ENCODE measurements at places on chromosomes 11 and 22.

DNA sequence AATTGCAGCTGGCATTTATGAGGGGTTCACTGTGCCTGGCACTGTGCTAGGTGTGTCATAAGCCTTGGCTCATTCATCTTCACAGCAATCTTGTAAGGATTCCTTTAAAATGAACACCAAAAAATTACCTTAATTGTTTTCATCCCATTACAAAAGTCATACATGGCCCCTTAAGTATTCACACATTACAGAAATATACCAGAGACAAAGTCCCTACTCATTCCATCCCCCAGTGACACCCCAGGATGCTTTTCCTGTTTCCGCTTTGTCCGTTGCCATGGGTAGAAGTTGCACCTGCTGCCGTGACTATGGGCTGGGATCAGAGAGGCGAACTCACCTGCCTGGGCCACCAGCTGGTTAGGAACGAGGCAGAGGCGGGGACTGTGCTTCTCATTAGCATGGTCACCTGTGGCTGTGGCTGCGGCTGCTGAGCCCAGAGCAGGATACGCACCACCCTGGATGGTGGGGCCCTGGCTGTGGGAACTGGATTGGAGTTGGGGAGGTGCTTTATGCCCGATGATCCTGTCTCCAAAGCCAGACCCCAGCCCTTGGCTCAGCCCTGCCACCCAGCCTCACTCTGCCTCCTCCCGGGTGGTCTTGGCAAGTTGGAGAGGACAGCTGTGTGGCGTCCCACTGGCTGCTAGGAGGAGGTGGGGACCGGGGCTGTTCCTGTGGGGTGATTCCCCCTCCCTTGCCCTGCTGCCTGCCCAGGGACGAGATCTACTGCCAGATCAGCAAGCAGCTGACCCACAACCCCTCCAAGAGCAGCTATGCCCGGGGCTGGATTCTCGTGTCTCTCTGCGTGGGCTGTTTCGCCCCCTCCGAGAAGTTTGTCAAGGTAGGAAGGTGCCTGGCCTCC, 60.8 kb downstream of the MYO7A start:
- no peak for DNase-seq

- DNase-seq: no peak
These were observed 46.6 kb downstream of the CD6 start for GRCh38 chr11:61018059-61018458.

GRCh38 chr11:90434858-90435257, 212.0 kb upstream of the CHORDC1 start:
- no peak for DNase-seq

DNA sequence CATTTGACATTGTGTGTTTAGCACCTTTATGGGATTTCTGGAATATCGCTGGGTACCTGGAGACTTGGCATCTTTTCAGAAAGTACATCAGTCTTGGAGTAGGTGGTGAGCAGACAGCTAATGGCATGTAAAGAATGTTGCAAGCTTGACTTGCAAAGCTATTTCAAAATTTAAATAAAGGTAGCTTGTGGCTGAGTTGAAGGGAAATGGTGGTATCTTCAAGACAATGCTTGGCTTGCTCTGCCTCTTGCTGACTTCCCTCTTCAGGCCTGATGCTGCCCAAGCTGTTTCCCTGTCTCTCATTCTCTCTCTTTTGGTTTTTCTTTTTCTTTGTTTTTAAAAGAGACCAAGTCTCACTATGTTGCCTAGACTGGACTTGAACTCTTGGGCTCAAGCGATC, 13.2 kb downstream of the ZNRF3 start:
- DNase-seq: no peak

DNA sequence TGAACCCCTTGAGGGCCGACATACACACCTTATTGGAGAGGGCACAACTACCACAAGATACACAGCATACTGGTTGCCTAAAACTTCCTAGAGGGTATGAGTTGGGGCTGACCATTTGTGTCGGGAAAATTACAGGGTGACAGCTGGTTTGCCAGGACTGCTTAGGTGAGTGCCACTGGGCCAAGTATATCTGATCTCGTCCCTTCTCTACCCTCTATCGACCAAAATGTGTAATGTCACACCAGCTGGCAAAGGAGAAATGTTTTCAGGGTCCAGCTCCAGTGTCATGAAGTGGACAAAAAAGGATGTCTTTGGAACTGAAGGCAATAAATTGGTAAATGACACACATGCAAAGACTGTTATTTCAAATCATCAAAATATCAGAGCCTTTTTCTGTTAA, 126.1 kb downstream of the PGR start:
- no peak for DNase-seq

DNA sequence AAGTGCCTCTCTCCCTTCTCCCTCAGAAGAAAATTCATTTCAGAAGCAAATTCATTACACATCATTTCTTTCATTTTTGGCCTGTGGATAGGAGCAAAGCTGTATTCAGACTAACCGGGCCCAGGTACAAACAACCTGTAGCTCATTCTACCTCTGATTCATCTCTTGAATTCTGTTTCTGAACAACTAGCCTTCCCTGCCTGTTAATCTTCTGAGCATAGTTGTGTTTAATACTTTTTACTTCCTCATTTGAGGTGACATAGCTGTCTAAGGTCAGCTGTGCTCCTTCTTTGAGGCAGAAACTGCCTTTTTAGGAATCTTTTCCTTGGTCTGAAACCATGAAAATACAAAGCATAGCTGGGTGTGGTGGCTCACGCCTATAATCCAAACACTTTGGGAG, 12.6 kb upstream of the IL18BP start:
- DNase-seq: no peak

DNA sequence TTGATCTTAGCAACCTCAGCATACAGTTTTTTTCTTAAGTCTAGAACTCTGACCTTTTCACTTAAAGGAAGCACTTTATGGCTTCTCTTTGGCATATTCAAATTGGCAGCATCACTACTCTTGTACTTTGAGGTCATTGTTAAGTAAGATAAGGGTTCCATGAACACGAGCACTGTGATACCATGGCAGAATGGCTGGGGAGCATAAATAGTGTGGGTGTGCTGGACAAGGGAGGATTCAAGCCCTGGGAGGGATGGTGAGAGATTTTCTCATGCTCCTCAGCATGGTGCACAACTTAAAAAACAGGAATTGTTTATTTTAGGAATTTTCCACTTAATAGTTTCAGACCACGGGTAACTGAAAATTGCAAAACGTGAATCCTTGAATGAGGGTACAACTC, 111.4 kb downstream of the ATXN10 start:
- no peak for DNase-seq

DNA sequence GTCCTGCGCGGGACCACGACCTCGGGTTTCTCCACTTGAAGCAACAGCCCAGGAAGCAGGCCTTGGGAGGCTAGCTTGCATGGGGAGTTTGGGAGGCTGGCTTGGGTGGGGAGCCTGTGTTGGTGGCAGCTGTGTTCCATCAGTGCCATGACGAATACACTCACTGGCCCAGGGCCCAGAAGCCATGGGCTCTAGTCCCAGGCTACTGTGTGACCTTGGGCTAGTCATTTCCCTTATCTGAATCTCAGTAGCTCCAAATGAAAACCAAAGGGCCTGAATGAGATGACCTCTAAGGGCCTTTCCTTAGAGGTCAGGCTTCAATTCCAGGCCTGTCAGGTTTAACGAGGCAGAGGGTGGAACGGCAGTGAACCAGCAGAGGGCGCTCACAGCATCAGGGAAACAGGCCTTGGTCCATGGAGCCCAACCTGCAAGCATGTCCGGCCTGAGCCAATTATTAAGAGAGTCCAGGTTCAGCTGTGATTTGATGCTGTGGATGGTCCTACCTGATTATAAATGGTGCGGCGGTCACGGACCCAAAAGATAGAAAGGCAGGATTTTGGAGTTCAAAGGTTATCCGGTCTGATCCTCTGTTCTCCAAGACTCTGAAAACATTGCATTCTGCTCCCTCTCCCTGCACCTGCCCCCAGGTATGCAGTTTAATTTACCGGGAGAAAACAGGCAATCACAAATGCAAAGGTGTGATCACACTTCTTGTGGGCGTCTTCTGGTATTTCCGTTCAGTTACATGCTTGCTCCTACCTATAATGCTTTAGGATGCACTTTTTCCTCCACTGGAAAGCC, 15.9 kb downstream of the PTPN5 start:
- peak; percentile 63 for DNase-seq

DNA sequence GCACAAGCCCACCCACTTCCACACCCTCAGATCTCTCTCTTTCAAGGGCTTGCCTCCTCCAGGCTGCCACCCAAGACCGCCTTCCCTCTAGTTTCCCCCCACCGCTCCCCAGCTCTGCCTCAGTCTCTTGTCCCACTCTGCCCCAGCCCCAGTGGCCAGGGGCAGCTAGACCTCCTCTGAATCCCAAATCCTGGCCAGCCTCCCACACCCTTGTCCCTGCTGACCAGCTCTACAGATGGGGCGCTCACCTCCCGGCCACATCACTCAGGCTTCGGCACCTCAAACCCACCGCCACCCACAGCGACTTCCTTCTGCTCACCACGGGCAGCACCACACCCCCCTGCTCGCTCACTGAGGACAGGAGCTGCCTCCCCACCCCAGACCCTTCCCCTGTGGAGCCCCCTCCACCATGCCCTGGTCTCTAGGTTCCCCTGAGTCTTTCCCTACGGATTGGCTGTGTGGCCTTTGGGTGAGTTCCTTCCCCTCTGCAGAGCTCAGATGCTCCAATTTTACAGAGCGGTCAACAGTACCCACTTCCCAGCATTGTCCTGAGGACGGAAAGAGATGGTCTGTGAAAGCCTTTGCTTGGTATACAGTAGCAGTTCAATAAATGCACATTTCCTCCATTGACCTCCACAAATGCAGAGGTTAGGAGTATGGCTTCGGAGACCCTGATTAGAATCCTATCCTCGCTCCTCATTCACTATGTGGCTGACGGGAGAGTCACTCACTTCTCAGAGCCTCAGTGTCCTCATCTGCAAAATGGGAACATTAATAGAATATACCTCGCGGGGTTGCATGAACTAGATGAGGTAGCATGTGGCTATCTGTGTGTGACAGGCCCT, 11.5 kb upstream of the SPI1 start:
- no peak for DNase-seq

GRCh38 chr11:103659206-103659618, 377.2 kb upstream of the DDI1 start:
- no peak for DNase-seq

GRCh38 chr11:27524155-27524554, 17.6 kb upstream of the LIN7C start:
- peak; percentile 38 for DNase-seq

DNA sequence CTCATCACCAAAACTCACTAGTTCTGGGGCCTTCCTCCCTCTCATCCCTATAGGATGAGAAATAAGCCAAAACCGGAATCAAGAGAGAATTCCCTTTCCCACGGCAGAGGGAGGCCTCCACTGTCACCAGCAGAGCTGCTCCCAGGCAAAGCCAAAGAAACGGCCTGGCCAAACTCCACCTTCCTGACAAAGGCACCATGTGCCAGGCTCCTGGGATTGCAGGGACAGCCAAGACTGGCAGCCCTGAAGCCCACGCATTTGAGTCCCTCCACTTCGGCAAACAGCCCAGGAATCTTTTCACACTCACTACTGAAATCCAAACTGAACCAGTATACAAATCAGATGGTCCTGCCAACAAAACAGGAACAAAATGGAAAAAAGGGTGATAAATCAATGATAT, 6.1 kb downstream of the SMCO4 start:
- no peak for DNase-seq

- no peak for DNase-seq
These were observed 19.9 kb upstream of the USP47 start for GRCh38 chr11:11821899-11822298.

DNA sequence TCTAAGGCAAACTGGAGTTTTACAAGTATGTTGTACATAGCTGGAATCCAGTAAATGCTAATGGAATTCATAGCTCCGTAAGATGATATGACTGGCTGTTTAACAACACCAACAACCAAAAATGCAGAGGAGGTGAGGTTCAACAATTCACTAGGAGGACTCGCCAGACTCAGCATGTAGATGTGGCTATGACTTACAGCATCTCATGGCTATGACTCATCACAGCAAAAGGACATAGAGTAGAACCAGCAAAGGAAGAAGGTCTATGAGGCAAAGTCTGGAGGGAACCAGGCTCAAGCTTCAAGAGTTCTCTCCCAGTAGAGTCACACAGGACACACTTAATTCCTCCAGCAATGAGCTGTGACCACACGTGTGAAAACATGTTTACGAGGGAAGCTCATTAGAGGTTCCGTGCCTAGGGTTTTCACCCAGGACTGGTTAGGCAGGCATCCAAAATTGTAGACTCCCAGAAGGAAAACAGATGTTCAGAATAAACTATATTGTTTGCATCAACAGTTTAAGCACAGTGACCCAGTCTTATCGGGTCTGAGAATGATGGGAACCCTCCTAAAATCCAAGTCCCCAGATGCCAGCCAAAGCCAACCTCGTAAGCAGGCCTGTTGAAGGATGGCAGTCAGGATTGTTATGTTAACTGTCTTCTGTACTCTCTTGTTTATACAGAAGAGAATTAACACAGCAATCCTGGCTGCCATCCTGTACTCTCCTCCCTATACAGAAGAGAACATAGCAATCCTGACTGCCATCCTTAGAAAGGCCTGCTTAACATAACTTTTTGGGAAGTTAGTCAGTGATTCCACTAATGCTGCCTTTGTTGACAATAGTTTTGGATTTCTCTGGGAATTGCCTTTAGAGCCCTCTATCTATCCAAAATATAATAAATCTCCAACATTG, 116.6 kb downstream of the LARGE1 start:
- peak; percentile 89 for DNase-seq

- DNase-seq: no peak
These were observed 80.7 kb downstream of the MN1 start for GRCh38 chr22:27720860-27721259.

DNA sequence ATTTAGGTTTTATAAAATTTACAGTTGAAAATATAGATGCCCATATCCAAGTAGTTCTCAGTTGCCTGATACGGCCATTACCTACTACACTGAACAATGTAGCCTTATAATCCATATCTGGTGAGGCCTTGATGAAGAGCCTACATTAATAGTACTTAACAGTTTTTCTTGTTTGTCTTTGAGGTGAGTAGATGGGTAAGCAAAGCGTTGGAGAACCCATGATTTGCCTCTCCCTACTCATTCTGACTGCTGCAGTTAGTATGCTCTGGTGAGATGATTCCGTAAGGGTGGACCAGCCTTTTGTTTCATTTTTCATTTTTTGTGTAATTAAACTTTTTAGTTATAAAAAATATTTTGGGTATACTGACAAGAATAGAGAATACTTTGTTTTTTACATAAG, 11.4 kb downstream of the PAAF1 start:
- no peak for DNase-seq

DNA sequence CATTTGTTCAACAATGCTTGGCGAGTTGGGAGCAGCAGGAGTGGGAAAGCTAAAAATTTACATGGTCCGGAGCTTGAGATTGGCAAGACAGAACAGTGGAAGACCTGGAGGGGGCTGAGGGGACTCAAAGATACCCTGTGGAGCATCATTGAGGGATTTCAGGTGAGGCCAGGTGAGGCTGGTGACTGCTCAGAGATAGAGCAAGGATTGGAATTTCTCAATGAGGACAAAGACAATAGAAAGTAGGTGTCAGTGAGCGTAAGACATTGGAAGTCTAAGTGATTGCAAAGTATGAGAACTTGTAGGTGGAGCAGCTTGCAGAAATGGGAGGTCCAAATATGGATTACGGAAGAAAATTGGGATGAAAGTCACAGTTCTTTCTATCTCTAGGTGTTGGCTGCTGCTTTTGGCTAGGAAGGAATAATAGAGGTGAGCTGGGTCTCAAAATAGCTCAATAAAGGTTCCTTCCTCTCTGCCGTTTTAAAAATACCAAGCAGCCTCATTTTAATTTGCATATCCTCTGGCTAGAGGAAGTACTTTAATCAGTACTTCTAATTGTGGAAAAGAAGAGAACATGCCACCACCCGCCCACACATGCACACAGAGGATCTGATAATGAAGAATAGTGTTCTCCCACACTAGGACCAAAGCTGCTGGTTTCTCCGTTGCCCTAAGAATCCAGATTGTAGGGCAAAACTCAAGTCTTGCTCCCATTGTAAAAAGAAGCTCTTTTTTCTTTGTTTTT, 41.8 kb upstream of the SORL1-AS1 start:
- no peak for DNase-seq

Data from cardiac fibroblast (primary cell).